ENCODE measurements at places on chromosomes 13 and 19.

GRCh38 chr19:3821857-3822364, 35.7 kb upstream of the MATK start:
- no peak for DNase-seq

GRCh38 chr13:27427641-27428040, 3.2 kb downstream of the GTF3A start:
- DNase-seq, result no peak

- no peak for DNase-seq
These were observed 54.2 kb upstream of the PTPRS start for GRCh38 chr19:5394551-5395505.

- no peak for DNase-seq
These were observed 23.1 kb downstream of the SIAH3 start for GRCh38 chr13:45828256-45828968.

GRCh38 chr19:29858000-29858596, 46.3 kb downstream of the CCNE1 start:
- DNase-seq, result no peak

DNA sequence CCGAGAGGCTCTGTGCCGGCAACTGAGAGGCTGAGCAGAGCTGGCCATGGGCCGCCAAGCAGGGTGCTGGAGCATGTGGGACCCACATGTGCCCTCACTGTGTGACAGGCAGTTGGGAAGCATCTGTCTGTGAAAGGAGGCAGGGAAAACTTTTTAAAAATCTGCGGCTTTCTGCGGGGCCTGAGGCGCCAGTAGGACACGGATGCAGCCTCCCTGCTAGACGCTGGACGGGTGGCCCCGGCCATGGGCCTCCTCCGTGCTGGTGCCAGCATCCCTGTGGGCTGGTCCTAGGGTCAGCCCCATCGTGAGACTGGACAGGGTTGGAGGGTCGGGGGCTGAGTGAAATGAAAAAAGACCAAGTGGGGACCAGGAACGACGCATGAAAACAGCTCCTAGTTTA, 20.9 kb upstream of the DCUN1D2 start:
- DNase-seq, result no peak

DNA sequence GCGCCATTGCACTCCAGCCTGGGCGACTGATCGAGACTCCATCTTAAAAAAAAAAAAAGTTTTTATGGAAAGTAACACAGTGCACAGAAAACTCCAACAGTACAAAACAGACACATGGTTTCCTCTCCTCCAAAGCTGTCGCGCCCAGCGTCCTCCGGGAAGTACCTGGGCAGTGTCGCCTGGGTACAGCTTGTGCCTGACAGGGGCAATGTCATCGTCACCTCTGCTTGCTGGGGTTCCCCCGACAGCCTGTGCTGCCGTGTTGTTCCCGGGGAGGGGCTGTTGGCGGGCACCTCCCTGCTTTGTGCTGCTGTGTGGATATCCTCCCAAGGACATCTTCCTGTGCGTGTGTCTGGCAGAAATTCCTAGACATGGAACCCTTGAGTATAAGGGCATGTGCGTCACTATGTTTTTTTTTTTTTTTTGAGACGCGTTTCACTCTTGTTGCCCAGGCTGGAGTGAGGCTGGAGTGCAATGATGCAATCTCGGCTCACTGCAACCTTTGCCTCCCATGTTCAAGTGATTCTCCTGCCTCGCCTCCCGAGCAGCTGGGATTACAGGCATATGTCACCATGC, 2.4 kb upstream of the F2RL3 start:
- peak; percentile 64 for DNase-seq

DNA sequence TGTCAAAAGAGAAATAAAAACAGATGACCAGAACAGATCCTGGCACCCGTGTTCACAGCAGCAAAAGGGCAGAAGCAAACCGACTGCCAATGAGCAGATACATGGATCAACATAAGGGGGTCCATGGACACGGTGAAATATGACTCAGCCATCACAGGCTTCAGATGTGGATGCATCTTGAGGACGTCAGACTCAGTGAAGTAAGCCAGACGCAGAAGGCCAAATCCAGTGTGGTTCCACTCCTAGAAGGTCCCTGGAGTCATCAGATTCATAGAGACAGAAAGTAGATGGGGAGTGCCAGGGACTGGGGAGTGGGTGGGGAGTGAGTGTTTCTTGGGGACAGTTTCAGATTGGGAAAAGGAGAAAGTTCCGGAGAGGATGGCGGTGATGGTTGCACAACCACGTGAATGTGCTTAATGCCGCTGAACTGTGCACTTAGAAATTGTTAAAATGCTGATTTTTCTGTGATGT, 28.8 kb upstream of the SEMA6B start:
- DNase-seq, result no peak

- DNase-seq, result no peak
These were observed 42.4 kb downstream of the WASF3 start for GRCh38 chr13:26599860-26600259.

DNA sequence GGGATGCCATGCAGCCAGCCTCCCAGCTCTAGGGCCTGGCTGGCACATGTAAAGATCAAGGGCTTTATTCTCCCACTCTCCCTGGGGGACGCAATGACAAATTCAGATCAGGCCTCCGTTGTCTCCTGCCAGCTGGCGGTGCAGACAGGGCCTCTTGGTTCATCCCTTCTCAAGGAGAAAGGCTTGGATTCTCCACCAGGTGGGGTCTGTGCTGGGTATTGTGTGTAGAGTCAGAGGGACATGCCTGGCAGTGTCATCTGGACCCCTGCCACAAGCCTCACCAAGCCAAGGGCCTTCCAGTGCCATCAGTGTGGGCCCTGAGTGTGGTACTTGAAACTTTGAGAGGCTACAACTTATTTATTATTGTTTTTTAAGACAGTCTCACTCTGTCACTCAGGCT, 8.4 kb upstream of the PTPRS start:
- DNase-seq, result no peak

- DNase-seq, result no peak
These were observed 85.2 kb downstream of the ATP11A start for GRCh38 chr13:112774829-112775565.

GRCh38 chr13:20219577-20219976, 12.5 kb downstream of the GJB6 start:
- no peak for DNase-seq

GRCh38 chr13:71729441-71729840, 137.6 kb downstream of the DACH1 start:
- DNase-seq, result no peak

DNA sequence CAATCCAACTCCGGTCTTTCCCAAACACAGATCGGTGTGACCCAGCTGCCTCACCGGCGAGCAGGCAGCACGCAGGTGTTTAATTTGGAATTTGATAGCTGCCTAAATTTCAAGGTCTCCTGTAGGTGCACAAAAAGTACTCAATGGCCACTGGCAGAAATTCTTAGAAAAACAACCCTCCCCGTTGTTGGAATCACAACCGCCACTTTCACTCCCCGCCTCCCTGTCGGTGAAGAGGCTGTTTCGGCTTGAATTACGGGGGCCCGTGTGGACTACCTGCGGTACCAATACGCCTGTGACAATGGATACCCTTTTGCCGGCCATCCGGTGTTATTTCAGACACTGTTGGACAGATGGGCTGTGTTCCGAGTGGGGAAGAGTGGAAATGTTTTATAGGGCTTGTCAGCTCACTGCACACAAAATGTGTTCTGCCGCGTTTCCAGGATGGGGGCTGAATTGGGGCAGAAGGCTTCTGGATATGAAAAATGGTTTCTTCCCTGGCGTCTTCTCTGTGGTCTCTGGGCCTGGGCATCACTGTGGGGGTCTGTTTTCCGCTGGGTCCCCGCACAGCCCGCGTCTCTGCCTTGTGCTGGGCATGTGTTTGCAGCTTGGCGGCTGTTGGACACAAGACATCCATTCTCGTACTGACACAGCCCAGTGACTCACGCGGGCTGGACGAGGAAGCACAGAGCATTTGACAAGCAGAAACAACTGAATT, 45.4 kb downstream of the ZIC5 start:
- peak; percentile 62 for DNase-seq

GRCh38 chr19:1618157-1619093, 13.2 kb upstream of the UQCR11 start:
- DNase-seq, result peak; percentile 15

GRCh38 chr19:1001538-1002166, 1.4 kb downstream of the GRIN3B start:
- no peak for DNase-seq

- DNase-seq, result peak; percentile 33
These were observed 30.9 kb upstream of the PSG9 start for GRCh38 chr19:43300206-43300605.

DNA sequence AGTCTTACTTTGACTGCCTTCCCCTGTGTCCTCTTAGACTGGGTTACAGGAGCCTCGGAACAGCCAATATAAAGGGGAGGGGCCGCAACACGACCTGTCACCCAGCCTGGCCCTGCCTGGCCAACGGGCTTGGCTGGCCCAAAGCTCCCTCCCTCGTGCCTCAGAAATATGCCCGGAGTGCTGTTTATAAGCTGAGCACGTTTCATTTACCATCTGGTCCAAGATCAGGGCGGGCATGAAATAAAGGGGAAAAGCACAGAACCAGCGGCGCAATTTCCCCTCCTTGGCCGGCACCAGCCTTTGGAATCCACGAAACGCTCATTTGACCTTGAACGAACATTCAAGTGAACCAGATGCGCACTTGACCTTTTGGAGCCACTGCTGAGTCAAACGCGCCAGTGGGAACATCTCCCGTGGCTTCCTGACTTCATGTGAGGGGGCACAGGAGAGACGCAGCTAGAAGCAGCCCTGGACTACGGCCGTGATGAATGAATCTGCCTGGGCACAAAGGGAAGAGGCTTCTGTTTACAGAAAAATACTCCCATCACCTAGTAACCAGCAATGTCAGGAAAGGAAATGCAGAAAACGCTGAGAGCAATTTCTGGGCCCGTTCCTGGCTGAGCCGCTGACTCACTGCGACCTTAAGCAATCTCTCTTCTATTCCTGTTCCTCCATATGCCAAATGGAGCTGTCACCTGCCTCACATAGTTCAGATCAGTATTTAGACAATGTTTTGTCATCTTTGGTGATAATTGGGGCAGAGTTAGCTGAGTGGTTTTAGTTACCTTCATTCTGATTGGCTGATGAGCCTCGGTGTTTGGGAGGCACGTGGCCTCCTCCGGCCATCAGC, 53.3 kb downstream of the RFX2 start:
- DNase-seq, result peak; percentile 98

GRCh38 chr13:30464496-30465342, 1.0 kb downstream of the HMGB1 start:
- DNase-seq, result peak; percentile 24

DNA sequence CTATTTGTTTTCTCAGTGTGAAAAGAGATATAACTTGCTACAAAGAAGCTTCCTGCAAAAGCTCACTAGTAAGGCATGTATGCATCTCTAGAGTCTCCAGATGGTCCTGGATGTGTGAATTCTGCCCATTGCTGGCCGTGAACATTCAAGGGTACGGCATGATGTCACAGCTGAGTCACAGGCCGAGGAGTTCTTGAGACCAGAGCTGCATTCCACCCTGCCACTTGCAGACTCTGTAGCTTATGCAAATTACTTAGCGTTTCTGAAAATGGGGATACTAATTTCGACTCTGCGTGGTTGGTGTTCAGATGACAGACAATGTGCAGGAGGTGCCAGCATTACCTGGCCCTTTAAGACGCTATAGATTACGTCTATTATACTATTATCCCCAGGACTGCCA, 470.7 kb downstream of the ZNF536 start:
- DNase-seq, result no peak

- no peak for DNase-seq
These were observed 69.4 kb downstream of the TSC22D1 start for GRCh38 chr13:44506719-44507118.

GRCh38 chr19:10503002-10503789, at the start of gene KEAP1:
KEAP1 (minus strand) TSS chr19:10503356; CDS start chr19:10500033, 3,323 bp downstream.
- no peak for DNase-seq

DNA sequence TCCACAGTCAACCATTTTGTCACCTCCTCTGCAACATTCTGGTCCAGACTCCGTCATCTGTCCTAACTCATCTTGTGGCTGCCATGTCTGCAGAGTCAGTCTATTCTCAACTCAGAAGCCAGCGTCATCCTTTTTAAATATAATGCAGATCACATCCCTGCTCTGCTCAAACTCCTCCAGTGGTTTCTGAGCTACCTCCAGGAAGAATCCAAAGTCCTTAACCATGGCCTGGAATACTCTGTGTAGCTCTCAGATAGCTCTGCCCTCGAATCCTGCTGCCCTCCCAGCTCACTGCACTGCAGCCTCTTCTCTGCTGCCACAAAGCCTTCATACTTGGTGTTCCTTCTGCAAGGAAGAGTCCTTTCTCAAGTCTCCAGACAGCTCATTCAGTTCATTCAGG, 190.8 kb downstream of the FOXO1 start:
- DNase-seq, result no peak

- peak; percentile 15 for DNase-seq
These were observed 315.8 kb upstream of the KLF12 start for GRCh38 chr13:74449811-74450524.

DNA sequence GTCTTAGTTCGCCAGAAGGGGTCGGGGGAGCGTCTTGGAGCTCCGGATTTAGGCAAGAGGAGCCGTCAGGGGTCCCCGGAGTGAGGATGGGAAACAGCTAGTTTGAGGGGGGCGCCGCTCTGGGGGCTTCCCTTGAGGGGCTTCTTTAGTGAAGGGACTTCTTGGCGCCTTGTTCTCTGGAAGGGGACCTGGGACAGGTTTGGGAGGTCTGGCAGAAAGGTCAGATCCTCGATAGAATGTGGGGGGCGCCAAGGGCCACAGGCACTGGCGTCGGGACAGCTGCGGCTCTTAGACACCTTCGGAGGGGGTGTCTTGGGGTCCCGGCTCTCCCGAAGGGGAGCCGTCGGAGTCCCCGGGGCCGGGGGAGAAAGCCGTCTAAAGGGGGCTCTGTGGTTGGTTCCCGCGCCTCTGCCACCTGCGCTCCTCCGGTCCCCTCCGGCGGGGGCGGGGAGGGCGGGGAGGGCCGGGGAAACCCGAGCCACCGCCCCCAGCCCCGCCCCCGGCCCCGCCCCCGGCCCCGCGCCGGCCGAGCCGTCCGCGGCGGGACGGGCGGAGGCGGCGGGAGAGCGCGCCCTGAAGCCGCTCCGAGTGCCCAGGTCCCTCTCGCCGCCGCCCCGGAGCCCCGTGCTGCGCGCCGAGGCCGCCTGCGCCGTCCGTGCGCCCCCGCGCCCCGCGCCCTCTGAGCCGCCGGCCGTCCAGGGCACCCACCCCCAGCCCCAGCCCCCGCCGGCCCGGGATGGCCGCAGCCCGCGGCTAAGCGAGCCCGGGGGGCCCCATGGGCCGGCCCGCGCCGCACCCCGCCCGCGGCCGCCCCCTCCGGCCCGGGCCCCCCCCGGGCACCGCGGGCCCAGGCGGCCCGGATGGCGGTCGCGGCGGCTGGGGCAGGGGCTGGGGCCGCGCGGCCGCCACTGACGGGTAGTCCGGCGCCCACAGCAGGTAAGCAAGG, at the start of gene NRTN:
NRTN (plus strand) TSS at position 552 of the 946 bp plus-strand sequence. CDS start 19,099 bp downstream, outside the sequence.
- DNase-seq, result no peak

- DNase-seq, result no peak
These were observed 78.0 kb downstream of the SERP2 start for GRCh38 chr13:44451651-44452050.

DNA sequence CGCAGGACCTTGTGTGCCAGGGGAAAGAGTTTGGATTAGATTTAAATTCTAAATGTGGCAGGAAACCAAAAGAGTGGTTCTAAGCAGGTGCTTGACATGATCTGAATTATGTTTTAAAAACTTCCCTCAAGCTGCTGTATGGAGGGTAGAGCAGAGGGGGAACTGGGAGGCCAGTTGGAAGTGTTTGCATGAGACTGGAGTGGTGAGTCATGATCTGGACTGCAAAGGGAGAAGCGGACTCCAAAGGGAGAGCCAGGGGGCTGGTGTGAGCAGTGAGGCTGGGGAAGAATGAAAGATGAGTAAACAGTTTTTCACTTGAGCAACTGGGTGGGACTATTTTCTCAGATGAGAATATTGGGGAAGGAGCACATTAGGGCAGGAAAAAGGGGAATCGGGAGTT, 206.1 kb downstream of the DNAJC15 start:
- peak; percentile 23 for DNase-seq

- peak; percentile 39 for DNase-seq
These were observed 319.9 kb upstream of the DACH1 start for GRCh38 chr13:72186730-72187422.

Data from bronchial epithelial cell (primary cell).